ENCODE measurements at places on chromosomes 13 and 19.

GRCh38 chr13:91726671-91727070, 328.2 kb downstream of the GPC5 start:
- DNase-seq: no peak

GRCh38 chr13:109547942-109548341, 238.4 kb downstream of the IRS2 start:
- DNase-seq: no peak

GRCh38 chr19:46423188-46423587, 5.5 kb downstream of the PNMA8C start:
- DNase-seq: no peak

- DNase-seq: no peak
These were observed 7.6 kb downstream of the AKT2 start for GRCh38 chr19:40277356-40278059.

DNA sequence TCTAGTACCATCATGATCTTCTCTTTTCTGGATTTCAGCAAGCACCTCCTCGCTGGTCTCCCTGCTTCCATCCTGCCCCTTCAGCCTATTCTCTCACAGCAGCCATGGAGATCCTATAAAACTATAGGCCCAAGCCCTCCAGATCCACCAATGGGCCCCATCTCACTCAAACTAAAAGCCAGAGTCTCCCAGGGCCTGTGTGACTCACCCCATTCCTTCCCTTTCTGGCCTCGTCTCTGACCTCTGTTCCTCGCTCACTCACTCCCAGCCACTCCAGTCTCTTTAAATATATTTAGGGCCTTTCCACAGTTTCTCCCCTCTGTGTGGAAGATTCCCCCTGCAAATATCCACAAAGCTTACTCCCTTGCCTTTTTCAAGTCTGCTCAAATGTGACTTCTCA, 89.7 kb downstream of the HSPH1 start:
- DNase-seq: no peak

DNA sequence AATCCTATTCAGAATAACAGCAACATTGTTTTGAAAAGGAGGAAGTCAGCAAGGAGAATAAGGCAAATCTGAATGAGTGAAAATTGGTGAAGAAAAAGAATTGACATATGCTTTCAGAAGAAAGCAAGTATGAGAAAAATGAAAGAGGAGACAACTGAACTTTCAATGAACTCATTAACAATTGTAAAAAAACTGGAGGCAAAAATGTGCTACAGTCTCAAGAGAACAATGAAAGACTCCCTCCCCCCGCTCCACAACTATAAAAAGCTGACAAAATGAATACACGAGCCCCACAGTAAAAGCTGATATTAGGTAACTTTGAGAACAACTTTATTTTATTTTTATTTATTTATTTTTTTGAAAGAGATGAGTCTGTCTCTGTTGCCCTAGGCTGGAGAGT, 373.1 kb downstream of the DIAPH3 start:
- no peak for DNase-seq

DNA sequence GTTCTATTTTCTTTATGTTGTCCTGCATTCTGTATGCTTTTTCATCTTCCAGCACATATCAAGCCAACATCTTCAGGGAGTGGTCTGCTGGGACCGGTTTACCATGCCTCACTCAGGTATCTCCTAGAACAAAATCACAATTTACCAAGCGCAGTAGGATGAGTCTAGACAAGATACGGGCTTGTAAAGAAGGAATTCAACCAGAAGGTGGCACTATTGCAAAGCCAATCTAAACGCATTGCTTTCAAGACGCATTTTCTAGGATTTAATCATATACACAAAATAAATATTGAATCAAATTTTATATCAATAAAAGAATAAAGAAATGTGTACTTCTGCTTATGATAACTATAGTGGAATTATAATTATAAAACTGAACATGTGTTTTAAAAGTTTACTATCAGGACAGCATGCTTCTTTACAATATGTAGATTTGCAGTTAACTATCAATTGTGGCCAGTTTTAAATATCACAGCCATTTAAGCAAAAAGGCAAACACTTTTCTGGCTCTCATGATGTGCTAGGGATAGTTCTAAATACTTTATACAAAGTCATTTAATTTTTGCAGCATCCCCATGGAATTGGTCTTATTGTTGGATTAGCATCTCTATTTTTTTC, 16.1 kb upstream of the TPP2 start:
- DNase-seq: no peak

DNA sequence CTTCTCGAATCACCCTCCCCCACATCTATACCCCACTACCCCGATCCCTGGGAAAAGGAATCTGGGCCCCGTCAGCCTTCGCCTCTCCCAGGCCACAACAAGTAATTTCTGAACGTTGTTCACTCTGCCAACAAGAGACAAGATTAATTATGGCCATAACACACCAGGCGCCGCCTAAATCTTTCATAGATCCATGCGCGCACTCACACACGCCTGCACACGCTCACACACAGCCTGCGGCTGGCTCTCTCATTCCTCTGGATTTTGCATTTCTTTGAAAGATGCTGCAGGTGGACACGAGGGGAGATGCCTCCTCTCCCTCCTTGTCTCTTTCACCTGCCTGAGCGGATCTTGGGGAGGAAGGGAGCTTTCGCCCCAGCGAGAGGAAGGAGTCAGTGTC, 17.1 kb downstream of the ZNRF4 start:
- DNase-seq: no peak

GRCh38 chr13:97627566-97627965, 193.6 kb downstream of the RAP2A start:
- no peak for DNase-seq

GRCh38 chr13:37601648-37602440, 3.3 kb upstream of the POSTN start:
- DNase-seq: no peak

Measured in stimulated activated CD8-positive, alpha-beta memory T cell treated with anti-CD3 and anti-CD28 coated beads, Interleukin-7, amount 100 ng/mL, for 1 hour (primary cell).